ENCODE measurements at places on chromosomes 7 and 10.

GRCh38 chr7:90536449-90536848, 59.7 kb upstream of the CDK14 start:
- no peak for DNase-seq

DNA sequence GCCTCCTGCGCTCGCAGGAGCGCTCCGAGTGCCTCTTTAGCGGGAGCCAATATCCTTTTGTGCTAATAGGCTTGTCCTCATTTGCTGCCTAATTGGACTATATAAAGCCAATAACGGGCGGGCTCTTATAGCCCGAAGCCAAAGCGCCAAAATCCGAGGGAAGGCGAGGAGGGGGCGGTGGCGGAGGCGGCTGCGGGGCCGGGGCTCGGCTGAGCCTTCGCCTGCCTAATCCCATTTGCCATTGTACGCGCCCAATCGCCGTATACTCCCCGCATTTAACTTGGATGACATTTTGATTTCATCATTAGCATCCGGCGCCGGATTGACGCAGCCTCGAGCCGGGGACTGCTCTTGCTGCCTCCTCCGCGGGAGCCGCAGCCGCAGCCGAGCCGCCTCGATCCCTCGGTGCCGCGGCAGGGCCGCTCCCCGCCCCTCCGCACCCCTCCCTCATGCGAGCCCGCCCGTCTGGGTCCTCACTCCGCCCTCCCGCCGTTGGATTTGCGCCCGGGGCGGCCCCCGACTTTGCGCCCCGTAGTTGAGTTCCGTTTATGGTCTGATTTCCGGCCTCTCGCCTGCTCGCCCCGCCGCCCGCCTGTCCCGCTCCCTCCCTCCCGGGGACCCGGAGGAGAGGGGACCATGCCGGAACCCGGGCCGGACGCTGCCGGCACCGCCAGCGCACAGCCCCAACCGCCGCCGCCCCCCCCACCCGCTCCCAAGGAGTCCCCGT, at the start of gene HMX3:
HMX3 (plus strand) TSS at position 556 of the 727 bp plus-strand sequence; CDS start at position 637, 81 bp downstream.
- peak; percentile 52 for DNase-seq

DNA sequence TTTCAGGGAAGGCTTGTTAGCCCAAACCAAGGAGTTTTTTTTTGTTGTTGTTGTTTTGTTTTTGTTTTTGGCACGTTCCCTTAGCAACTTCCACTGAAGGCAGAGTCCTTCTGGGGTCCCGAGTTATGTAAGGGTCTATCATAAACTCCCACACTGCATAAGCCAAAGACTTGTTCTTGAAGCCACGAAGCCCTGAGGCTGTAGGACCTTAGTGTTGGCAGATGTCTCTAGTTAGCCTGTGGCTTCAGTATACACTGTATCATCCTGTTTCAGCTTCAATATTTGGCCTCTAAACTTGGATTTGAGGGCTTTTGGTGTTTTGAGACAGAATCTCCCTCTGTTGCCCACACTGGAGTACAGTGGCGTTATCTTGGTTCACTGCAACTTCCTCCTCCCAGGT, 13.6 kb downstream of the KPNA7 start:
- no peak for DNase-seq

DNA sequence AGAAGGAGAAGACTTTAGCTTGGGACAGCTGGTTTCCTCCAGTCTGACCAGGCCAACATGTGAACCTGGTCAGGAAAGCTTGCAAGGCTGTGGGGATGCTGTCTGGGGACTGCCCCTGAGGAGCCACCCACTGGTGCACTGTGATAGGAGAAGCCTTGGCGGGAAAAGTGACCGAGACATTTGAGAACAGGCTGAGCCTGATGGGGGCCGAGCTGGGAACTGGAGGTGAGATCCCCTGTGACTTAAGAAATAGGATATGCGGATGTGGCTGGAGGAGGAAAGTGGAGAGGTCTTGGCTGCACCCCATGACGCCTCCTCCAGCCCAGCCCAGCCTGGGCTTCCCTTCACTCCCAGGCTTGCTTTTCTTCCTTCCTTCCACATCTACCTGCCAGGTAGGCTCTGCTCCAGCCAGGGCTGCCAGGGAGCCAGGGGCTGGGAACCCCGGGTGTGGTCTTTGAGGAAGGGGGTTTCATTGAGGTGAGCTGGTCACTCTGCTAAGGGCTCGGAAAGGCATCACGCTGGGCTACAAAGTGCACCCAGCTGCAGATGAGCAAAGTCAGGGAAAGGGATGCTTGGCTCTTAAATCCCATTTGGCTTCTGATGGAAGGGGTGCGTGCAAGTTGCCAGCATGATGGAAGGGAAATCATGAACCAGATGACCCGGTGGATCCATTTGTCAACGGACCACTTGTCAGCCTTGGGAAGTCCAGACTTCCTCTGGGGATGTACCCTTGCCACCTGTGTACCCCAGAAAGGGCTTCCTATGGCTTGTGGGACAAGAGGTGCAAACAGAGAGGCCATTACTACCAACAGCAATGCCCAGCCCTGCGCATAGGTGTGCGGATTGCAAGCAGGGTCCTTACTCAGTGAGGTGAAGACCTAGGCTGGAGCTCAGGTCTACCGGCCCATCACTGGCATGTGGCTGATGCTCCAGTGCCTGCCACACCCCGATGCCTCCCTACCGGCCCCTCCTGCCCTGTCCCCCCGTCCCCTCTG, 66.3 kb downstream of the C10orf143 start:
- DNase-seq = no peak

DNA sequence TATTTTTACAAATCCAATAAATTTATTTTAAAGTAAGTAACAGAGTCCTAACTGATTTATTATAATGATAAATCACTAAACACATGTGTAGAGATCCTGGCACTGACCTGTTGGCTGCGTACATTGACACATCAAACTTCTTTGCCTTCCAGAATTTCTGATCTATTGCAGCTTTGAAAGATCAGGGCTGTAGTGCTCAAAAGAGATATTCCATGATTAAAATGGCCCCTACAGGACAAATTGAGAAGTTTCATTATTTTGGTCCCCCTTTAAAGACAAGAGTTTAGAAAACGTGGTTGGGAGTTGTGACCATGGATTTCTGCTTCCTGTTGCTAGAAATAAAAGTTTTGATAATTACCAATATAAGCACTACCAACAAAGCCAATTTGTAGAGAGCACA, 87.7 kb upstream of the PDK4 start:
- DNase-seq = no peak

DNA sequence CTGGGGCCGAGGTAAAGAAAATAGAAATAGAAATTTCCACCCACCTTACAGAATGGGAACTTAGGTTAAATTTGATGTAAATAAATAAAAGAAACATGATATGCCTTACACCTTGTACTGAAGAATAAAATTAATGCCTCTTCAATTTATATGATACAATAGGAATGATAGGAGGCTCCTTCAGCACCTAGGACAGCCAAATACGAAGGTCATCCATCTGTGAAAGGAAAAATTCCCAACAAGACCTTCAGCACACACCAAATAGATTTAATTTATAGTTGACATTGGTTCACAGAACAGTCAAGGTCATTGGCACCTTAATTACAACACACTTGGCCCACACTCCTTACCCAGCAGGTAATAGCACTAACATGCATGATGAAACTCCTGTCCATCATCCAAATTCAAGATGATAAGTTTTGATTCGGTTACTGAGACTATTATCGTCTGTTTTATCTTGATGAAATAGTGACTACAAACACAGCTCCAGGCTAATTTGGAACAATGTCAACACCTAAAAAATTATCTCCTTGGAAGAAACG, 250.9 kb downstream of the SNX13 start:
- DNase-seq = no peak

GRCh38 chr7:112150823-112151641, 55.2 kb downstream of the DOCK4 start:
- no peak for DNase-seq

DNA sequence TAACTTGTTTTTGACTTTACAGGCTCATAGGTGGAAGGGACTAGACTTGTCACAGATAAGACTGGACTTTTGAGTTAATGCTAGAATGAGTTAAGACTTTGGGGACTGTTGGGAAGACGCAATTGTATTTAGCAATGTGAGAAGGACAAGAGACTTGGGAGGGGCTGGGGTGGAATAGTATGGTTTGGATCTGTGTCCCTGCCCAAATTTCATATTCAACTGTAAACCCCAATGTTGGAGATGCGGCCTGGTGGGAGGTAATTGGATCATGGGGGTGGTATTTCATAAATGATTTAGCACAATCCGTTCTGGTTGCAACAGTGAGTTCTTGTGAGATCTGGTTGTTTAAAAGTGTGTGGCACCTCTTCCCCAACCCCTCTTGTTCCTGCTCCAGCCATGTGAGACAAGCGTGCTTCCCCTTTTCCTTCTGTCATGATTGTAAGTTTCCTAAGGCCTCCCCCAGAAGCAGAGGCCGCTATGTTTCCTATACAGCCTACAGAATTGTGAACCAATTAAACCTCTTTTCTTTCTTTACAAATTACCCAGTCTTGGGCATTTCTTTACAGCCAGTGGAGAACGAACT, 22.6 kb downstream of the RNF216 start:
- DNase-seq = no peak

- DNase-seq = no peak
Measured at GRCh38 chr7:129258649-129259389, 34.0 kb downstream of the AHCYL2 start.

- DNase-seq = no peak
Measured at GRCh38 chr7:117718116-117718835, 155.0 kb downstream of the CTTNBP2 start.

- DNase-seq = no peak
Measured at GRCh38 chr10:105742184-105742583, 1101.1 kb downstream of the SORCS3 start.

- no peak for DNase-seq
Measured at GRCh38 chr7:150685219-150686029, at the start of gene GIMAP2. Gene GIMAP2 (plus strand): TSS chr7:150685706. CDS start chr7:150687060, 1,354 bp downstream.

- DNase-seq = no peak
Measured at GRCh38 chr7:148514236-148514635, 76.3 kb upstream of the C7orf33 start.

GRCh38 chr7:28481091-28481926, 69.0 kb downstream of the CREB5 start:
- no peak for DNase-seq

- DNase-seq = no peak
Measured at GRCh38 chr7:114155116-114156110, 236.6 kb upstream of the PPP1R3A start.

GRCh38 chr10:241966-242643, 106.8 kb downstream of the ZMYND11 start:
- no peak for DNase-seq

DNA sequence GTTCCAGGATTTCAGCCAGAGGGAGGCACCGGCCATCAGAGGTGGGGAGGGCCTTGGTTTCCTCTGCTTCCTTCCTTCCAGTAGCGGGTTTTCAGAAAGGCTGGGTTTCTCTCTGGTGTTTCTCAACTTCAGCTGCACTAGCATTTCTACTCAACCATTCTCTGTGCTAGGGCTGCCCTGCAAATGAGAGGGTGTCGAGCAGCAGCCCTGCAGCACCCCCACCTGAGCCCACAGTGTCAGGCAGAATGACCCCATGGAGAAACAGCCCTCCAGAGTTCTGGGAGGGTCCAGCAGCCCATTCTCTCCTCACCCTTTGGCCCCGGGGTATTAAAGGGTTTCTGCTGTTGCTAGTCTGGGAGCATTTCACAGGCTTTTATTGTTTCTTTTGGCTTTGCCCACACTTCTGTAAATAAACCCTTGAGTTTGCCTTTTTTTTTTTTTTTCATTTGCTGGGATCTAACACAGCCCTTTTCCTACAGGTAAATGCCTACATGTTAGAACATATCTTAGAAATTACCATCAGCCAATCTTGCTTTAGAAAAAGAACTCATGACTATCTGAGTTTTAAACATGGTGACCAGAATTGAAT, 151.5 kb upstream of the VIPR2 start:
- no peak for DNase-seq

DNA sequence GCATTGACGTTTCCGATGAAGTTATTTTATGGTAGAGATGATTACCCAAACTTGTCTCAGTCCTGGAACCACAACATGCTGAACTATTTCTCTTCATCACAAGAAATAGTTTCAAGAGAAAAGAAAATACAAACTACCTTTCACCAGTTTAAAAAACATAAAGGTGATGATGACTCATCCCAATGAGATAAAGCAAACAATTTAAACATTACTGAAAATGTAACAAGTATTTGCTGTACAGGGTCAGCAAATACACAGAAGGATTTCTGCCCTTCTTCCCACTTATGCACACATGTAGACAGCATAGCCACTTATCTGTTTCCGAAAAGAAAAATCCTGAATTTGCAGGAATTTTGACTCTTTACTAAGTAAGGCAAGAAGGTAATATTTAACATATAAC, 50.8 kb downstream of the RHOBTB1 start:
- no peak for DNase-seq

DNA sequence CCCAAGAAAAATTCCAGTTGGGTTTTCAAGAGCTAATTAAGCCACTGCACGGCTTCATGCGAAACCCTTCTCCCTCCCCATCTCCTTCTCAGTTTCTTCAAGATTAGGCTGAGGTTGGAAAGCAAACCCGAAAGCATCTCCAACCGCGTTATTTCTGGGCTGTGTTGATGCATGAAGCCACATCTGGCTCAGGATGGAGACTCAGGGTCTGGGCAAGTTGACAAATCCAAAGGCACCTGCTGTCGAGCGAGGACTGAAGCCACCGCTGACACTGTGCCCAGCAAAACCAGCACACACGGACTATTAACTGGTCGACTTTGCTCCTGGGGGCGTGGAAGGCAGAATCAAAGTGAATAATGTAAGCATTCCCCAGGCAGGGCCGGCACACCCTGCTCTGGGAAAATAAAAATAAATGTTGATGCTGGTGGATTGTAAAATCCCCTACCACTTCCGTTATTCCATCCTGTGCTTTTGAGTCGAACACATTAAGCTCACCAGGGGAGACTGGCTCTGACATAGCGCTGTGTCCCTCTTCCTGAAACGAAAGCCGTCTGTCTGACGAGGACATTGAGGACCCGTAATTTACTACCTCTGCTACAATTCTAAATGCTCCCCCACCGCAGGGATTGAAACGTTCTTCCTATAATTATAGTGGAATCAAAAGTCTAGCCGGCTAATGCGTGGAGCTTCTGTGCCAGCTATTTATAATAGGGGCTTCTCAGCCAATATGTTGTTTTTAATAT, 269.8 kb downstream of the ADARB2 start:
- DNase-seq = no peak

DNA sequence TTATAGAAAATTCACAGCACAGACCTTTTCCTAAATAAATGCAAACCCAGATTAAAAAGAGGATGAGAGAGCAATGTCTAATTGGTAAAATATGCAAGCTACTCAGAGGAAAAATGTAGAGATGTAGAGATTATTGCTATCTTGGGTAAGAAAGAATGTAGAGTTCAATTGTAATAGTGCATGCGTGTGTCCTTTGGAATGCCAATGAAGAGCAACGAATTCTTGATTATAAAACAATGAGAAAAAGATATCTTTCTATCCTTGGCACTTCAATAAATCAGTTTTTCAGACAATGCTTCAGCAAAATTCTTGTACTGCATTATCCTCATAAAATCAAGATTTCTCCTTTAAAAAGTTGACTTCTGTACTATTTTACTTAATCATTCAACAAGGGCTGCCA, 50.9 kb downstream of the SEMA3D start:
- no peak for DNase-seq

All from activated naive CD8-positive, alpha-beta T cell treated with anti-CD3 and anti-CD28 coated beads, Interleukin-2, amount 50 U/mL, for 24 hours (primary cell).